ENCODE measurements at places on chromosomes 7 and 10.

DNA sequence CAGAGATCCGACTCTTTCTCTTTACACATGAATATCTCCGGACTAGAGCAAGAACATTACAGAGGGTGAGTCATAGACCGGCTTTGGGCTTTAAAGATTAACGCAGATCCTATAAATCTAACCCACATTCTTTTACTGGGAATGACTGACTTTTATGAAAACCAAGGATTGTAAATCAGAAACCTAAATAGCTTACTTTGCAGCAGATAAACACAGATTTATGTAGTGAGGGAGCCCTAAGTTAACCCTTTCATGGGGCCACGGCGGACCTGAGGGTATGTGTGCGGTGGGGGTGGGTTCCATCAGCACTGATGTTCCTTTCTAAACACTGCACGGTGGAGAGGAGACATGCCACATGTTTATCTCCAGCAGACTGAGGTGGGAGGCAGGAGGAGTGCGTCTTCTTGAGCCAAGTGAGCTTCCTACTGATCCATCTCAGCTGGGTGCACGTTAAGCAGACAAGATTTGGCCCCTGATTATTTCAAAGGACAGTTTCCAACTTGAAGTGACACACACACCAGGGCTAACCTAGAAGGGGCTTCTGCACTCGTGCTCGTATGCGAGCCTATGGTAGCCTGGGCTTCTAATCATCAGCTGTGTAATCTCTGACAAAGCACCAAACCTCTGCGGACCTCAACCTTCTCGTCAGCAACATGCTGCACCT lies 127.6 kb downstream of the WDR11 start:
- no peak for DNase-seq

DNA sequence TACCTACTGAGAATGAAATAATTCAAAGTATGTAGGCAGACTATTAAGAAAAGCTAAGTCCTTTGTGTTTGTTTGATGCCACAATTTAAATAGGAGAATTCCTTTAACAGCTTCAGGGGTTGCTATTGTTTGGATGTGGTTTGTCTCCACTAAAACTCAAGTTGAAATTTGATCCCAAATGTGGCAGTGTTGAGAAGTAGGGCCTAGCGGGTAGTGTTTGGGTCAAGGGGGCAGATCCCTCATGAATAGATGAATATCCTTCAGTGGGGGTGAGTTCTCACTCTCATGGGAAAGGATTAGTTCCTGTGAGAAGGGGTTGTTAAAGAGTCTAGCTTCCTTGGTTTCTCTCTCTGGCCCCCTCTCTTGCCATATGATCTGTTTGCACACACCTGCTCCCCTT lies 97.0 kb downstream of the HGF start:
- DNase-seq: no peak

- DNase-seq: no peak
These were observed 24.1 kb downstream of the AGAP3 start for GRCh38 chr7:151110236-151110940.

DNA sequence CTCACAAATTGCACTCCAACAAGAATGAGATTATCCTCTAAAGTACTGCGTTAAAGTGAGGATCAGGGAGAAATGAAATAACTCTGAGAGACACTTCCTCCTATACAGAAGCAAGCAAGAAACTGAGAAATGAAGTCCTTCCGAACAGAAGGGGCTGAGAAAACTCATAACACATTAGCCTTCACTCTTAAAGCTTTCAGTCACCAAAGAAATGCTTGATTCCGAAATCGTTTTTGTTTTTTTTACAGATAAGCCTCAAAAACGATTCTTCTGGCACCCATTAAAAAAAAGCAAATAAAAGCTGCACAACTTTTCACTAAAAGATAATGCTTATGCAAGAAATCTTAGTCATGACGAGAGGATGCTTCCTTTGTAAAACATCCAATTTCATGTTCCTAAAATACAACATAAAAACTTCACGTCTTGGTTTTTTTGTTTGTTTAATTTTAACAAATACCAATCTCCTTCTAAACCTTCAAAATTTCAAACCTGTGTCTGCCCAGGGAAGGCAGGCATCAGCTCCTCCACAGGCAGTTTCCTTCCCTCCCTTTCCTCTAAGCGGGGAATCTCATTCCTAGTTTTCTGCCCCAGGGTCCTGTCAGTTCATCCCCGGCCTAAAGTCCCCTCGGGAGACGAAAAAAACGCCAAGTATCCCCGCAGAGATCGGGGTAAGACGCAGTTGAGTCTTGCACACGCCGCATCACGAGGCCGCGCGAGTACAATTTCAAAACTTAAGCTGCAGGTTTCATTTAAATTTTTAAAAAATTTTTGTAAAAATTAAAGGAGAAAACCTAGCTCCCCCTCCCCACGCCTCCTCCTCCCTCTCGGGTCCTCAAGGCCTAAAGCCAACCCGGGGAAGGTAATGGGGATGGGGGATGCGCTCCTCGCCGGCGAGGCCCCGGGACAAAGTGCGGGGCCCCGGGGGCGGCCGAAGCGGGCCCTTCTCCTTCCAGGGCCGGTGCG lies 1.1 kb downstream of the BAZ1B start:
- no peak for DNase-seq

- no peak for DNase-seq
These were observed 3.1 kb upstream of the ELFN1 start for GRCh38 chr7:1666823-1667565.

- no peak for DNase-seq
These were observed 1178.0 kb downstream of the SORCS1 start for GRCh38 chr10:105986486-105986885.

DNA sequence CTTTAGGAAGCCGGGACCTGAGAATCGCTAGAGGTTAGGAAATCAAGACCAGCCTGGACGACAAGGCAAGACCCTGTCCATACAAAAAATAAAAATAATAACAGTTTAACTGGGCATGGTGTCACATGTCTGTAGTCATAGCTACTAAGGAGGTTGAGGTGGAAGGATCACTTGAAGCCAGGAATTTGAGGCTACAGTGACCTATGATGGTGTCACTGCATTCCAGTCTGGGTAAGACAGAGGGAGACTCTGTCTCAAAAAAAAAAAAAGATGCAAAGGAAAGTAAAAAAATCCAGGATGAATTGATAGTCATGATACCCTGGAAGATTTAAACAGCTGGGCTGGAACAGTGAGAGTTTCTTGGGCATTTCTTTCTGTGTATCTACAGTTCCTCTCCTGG lies 463.2 kb downstream of the GALNT17 start:
- DNase-seq: no peak

DNA sequence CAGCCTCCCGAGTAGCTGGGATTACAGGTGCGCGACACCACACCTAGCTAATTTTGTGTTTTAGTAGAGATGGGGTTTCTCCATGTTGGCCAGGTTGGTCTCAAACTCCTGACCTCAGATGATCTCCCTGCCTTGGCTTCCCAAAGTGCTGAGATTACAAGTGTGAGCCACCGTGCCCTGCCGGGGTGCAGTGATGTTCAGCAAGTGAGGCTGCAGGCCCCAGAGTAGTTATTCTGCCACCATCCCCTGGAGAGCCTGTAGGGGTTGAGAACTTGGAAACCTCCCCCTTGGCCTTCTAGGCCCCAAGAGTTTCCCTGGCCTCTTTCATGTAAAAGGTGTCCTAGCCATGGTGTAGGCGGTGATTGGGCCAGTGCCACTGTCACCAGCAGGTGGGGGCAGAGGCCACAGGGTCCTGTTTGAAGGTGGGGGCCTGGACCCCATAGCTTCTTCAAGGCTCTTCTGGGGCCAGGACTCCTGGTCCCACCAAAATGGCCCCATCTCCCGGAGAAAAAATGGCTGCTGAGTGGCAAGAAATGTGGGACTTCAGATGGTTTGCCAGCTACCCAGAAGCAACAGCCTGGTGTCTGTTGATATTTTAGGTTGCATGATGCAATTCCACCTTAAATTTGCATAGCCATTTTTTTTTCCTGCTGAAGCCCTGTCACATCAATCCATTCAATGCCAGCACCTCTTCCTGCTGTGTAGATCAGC lies 25.5 kb upstream of the INMT start:
- DNase-seq: no peak

GRCh38 chr10:67606572-67606971 lies 89.4 kb downstream of the CTNNA3 start:
- DNase-seq: no peak

DNA sequence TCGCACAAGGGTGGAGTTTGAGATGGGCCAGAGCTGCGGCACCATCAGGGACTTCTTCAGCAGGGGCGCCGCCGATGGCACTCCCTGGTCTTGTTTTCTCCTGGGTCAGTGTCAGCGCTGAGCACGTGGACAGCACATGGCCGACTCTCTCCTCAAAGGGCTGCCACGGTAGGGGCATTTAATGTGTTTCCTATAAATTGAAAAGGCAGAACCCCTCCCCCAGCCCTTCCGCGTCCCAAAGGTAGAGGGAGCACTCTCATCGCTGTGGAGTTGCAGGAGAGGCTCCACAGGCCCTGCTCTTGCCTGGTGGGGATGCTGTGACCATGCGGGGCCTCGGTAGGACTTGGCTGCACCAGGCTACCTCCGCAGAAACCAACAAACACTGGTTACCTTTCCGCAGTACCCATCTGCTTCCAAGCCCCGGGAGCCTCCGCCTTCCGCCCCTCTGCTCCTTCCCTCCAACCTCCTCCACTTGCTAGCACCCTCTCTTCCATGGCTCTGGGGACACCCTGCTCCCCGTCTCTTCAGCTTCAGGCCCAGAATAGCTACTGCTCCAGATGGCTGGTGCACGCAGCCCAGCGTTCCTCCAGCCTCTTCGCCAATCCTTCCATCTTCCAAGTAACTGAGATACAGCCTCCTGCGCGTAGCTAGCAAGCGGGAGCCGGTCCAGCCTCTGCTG lies 166.3 kb upstream of the ADCY1 start:
- peak; percentile 11 for DNase-seq

DNA sequence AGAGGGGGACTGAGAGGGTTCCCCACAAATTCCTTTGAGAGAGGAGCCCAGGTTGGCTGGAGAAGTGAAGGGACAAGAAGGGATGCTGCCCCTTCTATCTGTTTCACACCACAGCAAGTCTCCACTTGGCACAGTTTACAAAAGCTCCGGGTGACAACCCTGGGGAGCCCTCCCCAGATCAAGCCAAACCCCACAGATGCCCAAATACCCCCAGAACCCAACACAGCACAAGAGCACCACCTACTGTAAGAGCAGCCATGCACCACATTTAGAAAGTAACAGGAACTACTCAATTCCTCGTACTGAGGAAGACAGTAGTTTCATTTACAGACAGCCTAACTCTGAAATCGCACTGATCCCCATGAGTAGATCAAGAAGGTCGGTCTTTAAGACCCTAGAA lies 67.8 kb upstream of the ATP6V0A4 start:
- DNase-seq: no peak

DNA sequence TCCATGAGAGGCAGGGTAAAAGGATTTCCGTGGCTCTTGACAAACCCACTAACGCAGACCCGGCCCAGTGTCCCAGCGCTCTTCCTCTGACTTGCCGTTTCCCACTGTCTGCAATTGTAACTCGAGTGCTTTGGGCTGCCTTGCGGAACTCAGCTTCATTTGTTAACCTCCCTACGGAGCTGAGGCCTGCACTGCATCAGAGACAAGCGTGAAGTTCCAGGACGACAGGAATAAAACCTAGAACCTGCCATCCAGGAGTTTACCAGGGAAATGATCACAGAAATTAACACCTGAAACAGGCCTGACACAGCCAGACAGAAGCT lies 76.2 kb downstream of the SFMBT2 start:
- DNase-seq: no peak

- DNase-seq: no peak
These were observed 134.7 kb upstream of the TCERG1L start for GRCh38 chr10:131446171-131446570.

DNA sequence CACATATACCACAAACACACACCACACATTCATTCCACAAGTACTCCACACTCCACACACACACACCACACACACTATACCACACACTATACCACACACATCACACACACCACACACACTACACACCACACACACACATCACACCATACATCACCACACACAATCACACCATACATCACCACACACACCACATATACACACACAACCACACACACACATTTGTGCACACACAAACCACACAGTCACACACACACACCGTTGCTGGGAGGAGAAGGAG lies 112.8 kb downstream of the PTPN20 start:
- DNase-seq: no peak

- no peak for DNase-seq
These were observed at the start of gene SLC26A4 for GRCh38 chr7:107660381-107661080. TSS of gene SLC26A4 (plus strand) at chr7:107660828. CDS start at chr7:107661642, 814 bp downstream.

DNA sequence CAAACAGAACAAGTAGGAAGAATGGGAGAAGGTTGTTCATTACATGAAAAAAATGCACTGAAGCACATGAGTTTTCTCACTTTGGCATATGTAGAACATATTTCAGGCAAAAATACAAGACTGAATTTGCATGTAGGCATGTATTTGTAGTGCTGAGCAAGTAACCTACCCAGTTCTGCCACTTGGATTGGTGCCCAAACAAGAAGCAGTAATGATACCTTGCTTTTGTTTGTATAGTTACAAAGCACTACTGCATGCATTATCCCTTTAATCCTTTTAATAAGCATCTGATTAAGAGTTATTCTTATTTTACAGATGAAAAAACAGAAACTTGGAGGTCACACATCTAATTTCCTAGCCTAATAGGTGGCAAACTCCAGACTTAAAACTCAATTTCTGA lies 23.1 kb upstream of the CTTNBP2 start:
- no peak for DNase-seq

DNA sequence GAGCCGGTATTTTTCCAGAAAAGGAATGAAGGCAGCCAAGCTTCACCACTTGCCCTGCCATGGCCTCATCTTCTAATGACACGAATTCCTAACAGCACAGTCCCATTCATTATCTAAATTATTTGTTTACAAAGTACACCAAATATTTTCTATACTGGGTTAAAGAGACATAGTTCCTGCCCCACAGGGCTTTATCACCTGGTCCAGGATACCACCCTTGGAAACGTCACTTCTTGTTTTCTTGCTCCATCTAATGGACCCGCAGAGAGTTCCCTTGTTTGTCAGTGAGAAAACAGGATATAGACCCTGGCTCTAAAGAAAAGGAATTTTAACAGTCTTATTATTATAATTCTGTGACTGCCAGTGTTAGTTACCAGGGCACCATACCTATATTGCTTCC lies 1165.4 kb downstream of the GATA3 start:
- DNase-seq: no peak

DNA sequence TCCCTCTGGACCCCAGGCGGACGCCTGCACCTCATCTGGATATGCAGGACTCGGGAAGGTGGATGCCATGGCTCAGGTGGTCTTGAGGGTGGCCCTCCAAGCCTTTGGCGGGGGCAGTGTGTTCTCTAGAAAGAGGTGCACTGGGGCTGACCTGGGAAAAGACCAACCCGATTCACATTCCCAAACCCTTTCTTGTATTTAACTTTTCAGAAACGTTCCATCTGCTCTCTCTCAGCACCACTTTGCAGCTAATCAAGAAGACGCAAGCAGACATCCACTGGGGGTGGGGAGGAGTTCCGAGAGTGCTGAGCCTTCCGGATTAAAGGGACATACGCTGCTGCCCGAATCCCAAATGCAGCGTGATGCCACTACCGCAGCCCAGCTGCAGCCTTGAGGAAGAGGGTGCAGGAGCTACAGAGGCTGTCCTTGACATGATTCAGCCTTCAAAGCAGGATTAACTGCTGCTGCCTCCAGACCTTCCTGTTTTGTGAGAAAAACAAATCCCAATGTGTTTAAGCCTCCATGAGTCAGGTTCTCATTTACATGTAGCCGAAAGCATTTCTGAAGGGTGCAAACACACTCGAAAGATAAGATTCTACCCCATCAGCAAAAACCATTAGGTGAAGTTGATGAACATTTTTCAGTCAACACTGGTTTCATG lies 39.9 kb downstream of the RBM17 start:
- DNase-seq: no peak

GRCh38 chr10:88270871-88271713 lies 312.0 kb downstream of the RNLS start:
- no peak for DNase-seq
